Smooth muscle cell of the pulmonary artery (primary cell): ENCODE measurements at places on chromosomes 12 and 14. TPM values are rescaled to one million over a fixed set of nuclear protein-coding genes. Genes with fewer than 3 reads are reported as not detected.

The SCNN1A gene
- total RNA-seq: 0.07 TPM in 1 of 2 replicates, not detected in the other

The WNT5B gene
- total RNA-seq: 50.8 and 69.2 TPM in 2 replicates

The RPGRIP1 gene
- not detected in 2 replicates for total RNA-seq

The DAO gene
- total RNA-seq: not detected in 2 replicates

The LGALS3 gene
- 89.3 and 142 TPM in 2 replicates for total RNA-seq

The EVL gene
- total RNA-seq: 17.7 and 22.5 TPM in 2 replicates

The STYK1 gene
- 0.53 and 2.3 TPM in 2 replicates for total RNA-seq

The NTF3 gene
- total RNA-seq: 3.1 and 4.4 TPM in 2 replicates

The KRT73 gene
- not detected in 2 replicates for total RNA-seq

The TAPBPL gene
- total RNA-seq: 7.6 and 14.7 TPM in 2 replicates

The SYT10 gene
- total RNA-seq: not detected in 2 replicates

The SERPINA1 gene
- total RNA-seq: not detected in 2 replicates

The SIX1 gene
- 4.6 and 5.4 TPM in 2 replicates for total RNA-seq

The P2RX7 gene
- 0.46 and 1.3 TPM in 2 replicates for total RNA-seq

The CLEC9A gene
- not detected in 2 replicates for total RNA-seq

The CCDC77 gene
- total RNA-seq: 3.9 and 7.0 TPM in 2 replicates

The PLEKHD1 gene
- under 0.01 and 0.07 TPM in 2 replicates for total RNA-seq

The SERPINA5 gene
- total RNA-seq: 0.03 and 0.33 TPM in 2 replicates

The HOXC4 gene
- 0.79 and 1.2 TPM in 2 replicates for total RNA-seq
